ENCODE measurements at places on chromosomes 5 and 9.

DNA sequence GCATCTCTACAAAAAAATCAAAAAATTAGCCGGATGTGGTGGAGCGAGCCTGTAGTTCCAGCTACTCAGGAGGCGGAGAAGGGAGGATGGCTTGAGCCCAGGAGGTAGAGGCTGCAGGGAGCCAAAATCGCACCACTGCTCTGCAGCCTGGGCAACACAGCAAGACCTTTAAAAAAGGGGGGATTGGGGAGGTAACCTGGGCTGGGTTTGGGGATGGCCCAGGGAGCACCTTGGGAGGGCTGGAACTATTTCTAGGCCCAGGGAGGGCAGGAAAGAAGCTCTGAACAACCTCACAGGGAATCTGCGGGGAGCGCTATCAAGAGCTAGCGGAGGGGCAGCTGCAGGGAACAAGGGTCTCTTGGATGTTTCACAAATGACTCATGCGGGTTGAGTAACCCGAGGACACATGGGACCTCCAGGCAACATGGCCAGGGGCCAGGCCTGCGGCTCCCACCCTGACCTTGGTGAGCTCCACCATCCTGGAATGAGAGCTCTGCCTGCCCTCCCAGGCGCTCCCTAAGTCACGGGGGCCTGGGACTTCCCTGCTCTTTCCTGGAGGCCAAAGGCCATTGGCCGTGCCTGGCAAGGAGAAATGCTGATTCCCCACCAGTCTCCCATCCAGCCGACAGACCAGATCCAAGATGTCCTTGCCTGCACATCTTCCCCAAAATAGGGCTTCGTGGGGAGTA lies 23.4 kb downstream of the SARDH start:
- DNase-seq: no peak

GRCh38 chr5:98433673-98434072 lies 339.8 kb upstream of the RGMB start:
- DNase-seq: no peak

- no peak for DNase-seq
Measured at GRCh38 chr5:72885824-72886223, 69.4 kb downstream of the TNPO1 start.

DNA sequence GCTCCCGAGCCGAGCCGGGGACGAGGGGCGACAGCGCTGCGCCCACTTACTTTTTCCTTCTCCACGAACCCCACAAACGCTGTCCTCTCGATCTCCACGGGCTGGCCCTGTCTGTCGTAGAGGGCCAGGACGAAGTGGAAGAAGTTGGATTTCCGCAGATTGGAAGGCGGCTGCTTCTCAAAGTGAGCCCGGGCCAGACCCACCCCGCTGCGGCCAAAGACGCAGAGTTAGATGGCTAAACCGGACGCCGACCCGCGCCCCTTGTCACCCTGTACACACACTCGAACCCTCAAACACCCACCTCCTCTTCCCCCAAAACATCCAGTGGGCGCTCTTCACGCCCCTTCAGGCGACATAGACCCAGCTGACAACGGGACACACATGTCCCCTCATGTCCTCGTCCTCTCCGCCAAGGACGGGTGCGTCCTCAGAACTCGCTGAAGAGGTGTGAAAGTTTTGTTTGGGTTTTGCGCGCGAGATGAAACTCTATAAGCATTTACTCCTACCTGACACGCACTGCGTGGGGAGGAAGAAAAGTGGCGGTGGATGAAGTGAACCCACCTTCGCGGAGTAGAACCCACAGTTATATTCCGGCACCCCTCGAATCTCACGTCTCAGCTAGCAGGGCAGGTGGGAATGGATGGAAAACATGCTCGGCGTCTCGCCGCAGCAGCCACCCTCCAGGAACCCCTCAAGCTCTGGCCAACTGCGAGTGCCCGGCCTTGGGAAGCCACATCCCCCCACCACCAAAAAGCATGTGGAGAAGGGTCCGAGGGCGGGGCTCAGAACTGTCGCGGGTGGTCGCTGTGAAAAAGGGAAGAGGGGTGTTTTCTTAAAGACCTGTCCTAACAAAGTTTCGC lies 2.6 kb downstream of the EBF1 start:
- no peak for DNase-seq

DNA sequence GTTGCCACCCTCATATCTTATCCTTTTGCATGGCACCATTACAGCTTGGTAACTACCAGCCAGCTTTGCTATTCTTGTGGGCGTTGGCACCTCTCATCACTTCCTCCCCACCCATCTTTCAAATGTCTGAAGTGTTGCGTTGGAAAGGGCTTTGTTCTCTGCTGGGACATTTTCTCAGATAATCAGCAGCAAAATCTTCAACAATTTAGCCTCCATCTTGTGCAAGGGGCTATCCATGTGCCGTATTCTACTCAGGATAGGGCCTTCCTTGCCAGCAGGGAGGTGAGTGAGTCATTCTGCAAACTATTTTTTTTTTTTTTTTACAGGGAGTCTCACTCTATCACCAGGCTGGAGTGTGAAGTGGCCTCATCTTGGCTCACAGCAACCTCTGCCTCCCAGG lies 62.1 kb upstream of the NUDT12 start:
- no peak for DNase-seq

GRCh38 chr9:122785269-122785668 lies 3.5 kb upstream of the OR5C1 start:
- no peak for DNase-seq

GRCh38 chr5:756171-756570 lies 28.4 kb downstream of the ZDHHC11B start:
- no peak for DNase-seq

GRCh38 chr5:45402804-45403455 lies 293.2 kb downstream of the HCN1 start:
- DNase-seq: no peak

GRCh38 chr5:73031839-73032238 lies 76.0 kb downstream of the FCHO2 start:
- DNase-seq: no peak

DNA sequence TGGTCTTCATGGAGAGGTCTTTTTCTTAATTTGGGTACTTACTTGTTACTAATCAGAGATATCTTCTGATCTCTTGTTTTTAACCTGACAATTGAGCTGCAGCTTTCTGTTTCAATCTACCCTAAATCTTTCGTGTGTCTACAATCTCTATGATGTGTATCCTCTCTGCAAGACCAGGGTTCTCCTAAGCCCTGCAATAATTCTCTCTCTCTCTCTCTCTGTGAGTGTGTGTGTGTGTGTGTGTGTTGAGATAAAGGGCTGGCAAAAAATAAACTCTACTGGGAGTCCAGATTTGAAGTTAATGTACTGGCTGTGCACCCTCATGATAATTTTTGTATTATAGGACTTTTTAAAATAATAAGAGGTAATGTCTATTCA lies 57.8 kb upstream of the FBXL7 start:
- no peak for DNase-seq

GRCh38 chr5:82287625-82288024 lies 9.5 kb upstream of the RPS23 start:
- DNase-seq: no peak

DNA sequence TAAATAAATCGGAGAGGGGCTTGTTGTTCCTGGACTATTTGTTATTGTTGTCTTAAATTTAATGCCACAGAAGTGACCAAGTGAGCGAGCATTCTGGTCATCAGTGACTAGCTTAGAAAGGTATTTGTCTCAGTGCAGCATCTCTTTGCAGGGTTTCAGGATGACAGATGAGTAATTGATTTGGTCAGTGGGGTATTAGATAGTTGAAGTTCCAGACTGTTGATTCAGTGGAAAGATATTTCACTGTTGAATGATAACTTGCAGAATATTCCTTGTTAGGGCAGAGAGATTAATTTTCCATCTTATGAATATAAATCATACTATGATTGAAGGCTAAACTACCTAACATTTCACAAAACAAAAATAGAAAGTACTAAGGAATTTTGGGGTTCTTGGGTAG lies 122.4 kb downstream of the TRIO start:
- DNase-seq: no peak

DNA sequence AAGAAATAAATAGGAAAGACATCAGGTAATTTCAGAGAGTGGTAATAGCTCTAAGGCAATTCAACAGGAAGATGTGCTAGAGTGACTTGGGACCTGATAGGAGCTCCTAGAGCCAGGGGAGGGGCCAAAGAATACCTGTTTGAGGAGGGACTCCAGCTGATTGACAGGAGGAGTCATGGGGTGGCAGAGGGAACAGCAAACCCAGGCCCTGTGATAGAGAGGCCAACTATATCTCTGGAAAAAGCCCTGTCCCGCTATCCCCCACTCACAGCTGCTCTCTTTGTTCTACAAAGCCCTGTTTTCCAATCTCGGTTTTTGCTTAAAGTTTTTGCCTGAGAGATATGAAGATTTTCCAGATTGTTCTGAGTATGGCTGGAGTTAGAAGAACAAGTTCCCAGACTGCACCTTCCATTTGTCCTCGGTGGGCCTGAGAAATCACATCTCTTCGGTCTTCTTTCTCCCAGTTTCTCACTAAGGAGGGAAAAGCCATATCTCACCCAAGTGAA lies 9.0 kb upstream of the NSD1 start:
- DNase-seq: no peak

DNA sequence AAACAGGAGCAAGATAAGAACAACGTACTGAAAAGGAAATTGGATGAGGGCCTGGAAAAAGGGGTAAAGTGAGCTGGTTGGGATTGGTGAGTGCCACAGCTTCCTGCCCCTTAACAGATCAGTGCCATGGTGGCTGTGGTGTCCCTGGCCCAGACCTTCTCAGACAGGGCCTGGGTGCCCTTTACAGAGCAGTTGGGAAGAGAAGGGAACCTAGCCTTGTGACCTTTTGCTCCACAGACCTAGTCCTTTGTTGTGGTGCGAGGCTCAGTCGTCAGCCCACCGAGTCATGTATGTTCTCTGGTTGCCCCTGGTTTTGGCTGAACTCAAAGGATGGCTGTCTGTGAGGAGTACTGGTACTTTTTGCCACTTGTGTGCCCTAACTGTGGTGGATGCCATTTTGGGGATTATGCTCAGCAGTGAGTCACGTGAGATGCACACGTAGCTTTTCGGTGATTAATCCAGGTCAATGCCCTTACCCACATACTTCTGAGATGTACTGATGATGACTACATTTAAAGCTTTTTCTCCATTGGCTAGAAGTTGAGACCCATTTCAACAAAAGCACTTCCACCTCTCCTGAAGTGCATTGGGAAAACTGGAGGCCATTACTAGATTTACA lies 48.4 kb downstream of the EXOSC2 start:
- DNase-seq: no peak

DNA sequence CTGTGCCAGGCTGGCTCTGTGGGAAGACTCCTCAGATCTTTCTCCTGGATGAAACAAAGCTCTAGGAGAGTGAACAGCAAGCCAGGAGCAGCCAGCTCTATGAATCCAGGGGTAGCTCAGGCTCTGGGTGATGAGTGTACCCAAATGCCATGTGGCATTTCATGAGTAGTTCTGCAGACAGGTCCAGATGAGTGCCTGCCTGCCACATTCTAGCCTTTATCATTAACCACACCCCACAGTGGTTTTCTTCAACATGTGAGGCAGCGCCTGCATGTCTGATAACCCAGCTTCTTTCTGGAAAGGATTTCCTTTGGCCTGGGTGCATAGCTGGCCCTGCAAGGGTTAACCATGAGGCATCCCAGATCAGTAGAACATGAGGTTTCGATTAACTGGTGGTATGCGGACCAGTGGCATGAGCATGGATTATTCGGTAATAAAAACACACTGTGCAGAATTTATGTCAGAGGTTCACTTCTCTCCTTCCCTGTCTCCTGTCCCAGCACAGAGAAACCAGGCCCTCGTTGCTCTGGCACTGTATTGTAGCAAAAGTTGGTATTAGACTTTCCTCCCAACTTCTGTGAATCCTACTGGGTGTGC lies 381.9 kb upstream of the ZNF462 start:
- DNase-seq: no peak

DNA sequence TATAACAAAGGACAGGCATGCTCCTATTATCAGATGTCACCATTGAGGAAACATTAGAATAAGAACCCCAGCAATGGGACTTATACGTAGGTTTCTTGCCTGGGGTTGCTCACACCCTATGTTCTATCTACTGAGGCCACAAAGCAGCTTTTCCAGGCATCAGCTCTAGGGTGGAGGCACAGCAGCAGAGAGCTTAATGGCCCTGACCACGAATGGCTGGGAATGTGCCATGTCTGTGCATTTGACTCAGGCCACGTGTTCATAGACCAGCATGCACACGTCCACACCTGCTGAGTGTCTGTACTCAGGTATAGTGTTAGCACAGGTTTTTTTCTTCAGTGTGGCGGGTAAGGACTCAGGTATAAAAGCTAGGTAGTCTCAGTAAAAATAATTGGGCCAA lies 129.4 kb downstream of the AOPEP start:
- no peak for DNase-seq

DNA sequence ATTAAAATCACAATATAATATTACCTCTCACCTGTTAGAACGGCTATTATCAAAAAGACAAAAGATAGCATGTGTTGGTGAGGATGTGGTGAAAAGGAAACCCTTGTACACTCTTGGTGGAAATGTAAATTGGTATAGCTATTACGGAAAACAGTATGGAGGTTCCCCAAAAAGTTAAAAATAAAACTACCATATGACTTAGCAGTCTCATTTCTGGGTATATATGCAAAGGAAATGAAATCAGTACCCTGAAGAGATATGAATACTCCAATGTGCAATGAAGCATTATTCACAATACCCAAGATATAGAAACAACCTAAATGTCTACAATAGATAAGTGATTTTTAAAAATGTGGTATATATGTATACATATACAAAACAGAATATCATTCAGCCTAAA lies 199.9 kb downstream of the SNX18 start:
- DNase-seq: no peak

DNA sequence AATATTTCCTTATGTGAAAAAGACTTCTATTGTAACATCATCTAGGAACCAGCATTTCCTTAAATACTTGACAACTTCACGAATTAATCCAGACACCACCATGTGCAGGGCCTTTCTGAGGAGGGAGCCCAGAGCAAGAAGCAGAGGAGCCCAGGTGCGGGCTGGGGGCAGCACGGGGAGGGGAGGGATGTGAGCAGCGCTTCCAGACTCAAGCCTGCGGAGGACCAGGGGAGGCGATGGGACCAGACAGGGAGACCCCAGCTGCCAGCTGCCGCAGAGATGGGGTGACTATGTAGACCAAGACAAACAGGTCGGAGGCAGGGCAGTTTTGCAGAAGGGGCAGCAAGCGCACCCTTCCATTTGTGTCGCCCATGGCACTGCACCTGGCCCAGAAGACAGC lies 596.1 kb downstream of the IRX1 start:
- DNase-seq: no peak

GRCh38 chr9:3756071-3756470 lies 230.3 kb upstream of the RFX3 start:
- no peak for DNase-seq

All from cortex of kidney (tissue), 1 donor.